ENCODE measurements at places on chromosomes 4 and X. TPM values are rescaled to one million over a fixed set of nuclear protein-coding genes. Genes with fewer than 3 reads are reported as not detected.

The EVC gene
- polyA plus RNA-seq = 2.4 TPM

The CFAP47 gene
- not detected for polyA plus RNA-seq

The TBC1D25 gene
- 7.3 TPM for polyA plus RNA-seq

The XAGE2 gene
- polyA plus RNA-seq = 1.6 TPM

The PPP1R2C gene
- polyA plus RNA-seq = not detected

The COL4A5 gene
- polyA plus RNA-seq = 1.8 TPM

The APOO gene
- 30.2 TPM for polyA plus RNA-seq

The AGA gene
- polyA plus RNA-seq = 6.0 TPM

The SETD7 gene
- 4.1 TPM for polyA plus RNA-seq

GRCh38 chr4:2991243-2991642, 27.9 kb downstream of the GRK4 start:
- H3K4me1 ChIP-seq = no peaks in the 10 kb centered on the region
- H3K36me3 ChIP-seq = no peaks in the 10 kb centered on the region
- no peak overlapping the region for H3K27ac ChIP-seq
- no peaks in the 10 kb centered on the region for H3K27me3 ChIP-seq

- no peaks in the 10 kb centered on the region for H3K4me1 ChIP-seq
- no peak for DNase-seq
- no peaks in the 10 kb centered on the region for H3K36me3 ChIP-seq
- H3K27me3 ChIP-seq = no peaks in the 10 kb centered on the region
- no peak overlapping the region for H3K4me3 ChIP-seq
- H3K27ac ChIP-seq = no peak overlapping the region
Measured at GRCh38 chr4:72473434-72473900, 95.6 kb downstream of the ADAMTS3 start.

DNA sequence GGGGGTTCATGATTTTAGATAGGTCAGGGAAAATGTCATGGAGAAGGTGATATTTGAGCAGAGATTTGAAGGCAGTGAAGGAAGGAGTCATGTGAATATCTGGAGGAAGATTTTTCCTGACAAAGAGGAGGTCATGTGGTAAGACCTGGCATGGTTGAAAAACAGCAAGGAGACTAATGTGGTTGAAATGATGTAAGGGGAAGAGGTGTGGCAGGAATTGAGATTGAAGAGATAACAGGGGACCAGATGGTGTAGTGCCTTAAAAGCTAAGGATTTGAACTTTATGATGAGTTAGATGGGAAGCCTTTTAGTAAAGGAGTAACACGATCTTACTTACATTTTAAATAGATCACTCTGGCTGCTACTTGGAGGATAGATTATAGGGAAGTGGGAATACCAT, 210.9 kb downstream of the RTL9 start:
- H3K27ac ChIP-seq = no peak overlapping the region
- H3K4me3 ChIP-seq = no peak overlapping the region
- no peaks in the 10 kb centered on the region for H3K4me1 ChIP-seq
- DNase-seq = no peak
- no peaks in the 10 kb centered on the region for H3K27me3 ChIP-seq

GRCh38 chr4:153969542-153969941, 180.7 kb upstream of the SFRP2 start:
- H3K27ac ChIP-seq = no peak overlapping the region
- no peaks in the 10 kb centered on the region for H3K4me1 ChIP-seq
- H3K4me3 ChIP-seq = no peak overlapping the region

DNA sequence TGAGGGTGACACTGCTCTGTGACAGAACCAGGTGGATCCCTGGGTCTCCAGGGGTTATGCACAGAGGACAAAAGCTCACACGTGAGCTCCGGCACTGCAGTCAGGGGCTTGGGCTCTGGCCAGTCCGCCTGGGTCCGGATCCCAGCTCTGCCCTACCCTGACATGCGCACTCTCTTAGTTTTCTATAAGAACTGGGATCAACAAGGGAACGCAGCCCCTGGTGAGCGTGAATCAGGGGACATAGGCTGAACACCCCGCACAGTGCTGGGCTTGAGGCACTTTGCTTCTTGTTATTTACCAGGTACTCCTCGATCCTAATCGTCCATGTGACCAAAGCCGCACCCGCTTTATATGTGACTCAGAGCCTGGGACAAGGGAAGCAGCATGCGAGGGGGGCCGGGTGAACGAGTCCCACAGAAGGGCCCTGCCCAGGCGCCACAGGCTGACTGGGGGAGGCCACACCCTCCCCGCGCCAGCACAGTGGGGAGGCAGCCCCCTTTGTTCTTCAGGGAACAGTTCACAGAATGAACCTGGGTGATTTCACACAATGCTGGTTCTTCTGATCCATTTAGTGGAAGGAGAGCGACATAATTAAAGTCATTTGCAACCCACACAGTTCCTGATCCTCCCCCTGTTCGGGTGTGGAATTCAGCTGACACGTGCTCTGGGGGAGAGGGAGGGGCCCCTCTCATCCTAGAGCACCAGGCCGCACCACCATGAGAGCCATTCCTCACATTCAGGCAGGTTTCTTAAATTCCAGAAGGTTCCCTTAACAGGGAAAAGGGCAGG, 55.5 kb downstream of the WFS1 start:
- H3K4me3 ChIP-seq = no peak overlapping the region
- no peaks in the 10 kb centered on the region for H3K4me1 ChIP-seq
- H3K27me3 ChIP-seq = no peaks in the 10 kb centered on the region
- peak overlapping the region; percentile 33 for H3K27ac ChIP-seq

GRCh38 chr4:84529169-84529751, 30.2 kb upstream of the NKX6-1 start:
- DNase-seq = peak; percentile 14
- no peaks in the 10 kb centered on the region for H3K36me3 ChIP-seq
- no peaks in the 10 kb centered on the region for H3K4me1 ChIP-seq
- no peak overlapping the region for H3K4me3 ChIP-seq

- DNase-seq = peak; percentile 7
- no peak overlapping the region for H3K4me3 ChIP-seq
- no peaks in the 10 kb centered on the region for H3K4me1 ChIP-seq
- H3K27me3 ChIP-seq = no peaks in the 10 kb centered on the region
- H3K36me3 ChIP-seq = no peaks in the 10 kb centered on the region
Measured at GRCh38 chr4:14415146-14415545, 587.1 kb upstream of the CPEB2 start.

GRCh38 chrX:16586377-16587112, 63.4 kb upstream of the S100G start:
- DNase-seq = no peak
- H3K27me3 ChIP-seq = no peaks in the 10 kb centered on the region
- no peak overlapping the region for H3K27ac ChIP-seq
- no peaks in the 10 kb centered on the region for H3K4me1 ChIP-seq
- no peak overlapping the region for H3K4me3 ChIP-seq
